ENCODE measurements at places on chromosomes 4 and X.

DNA sequence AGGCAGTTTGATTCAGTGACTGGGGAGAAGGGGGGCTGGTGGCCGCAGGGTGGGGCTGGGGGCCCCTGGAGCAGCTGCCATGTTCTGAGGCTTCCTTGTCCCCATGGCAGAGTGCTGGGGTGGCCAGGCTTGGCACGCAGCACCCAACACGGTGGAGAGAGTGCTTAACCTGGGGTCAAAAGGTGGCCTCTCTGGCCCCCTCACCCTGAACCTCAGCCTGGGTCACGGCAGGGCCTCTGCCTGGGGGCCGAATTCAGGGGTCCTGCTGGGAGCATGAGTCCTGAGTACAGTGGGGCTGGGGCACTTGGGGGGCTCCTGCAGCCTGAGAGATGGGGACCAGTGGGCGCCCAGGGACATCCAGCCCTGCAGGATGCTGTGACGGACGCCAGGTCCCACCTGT, 19.9 kb downstream of the FGFRL1 start:
- DNase-seq = no peak

DNA sequence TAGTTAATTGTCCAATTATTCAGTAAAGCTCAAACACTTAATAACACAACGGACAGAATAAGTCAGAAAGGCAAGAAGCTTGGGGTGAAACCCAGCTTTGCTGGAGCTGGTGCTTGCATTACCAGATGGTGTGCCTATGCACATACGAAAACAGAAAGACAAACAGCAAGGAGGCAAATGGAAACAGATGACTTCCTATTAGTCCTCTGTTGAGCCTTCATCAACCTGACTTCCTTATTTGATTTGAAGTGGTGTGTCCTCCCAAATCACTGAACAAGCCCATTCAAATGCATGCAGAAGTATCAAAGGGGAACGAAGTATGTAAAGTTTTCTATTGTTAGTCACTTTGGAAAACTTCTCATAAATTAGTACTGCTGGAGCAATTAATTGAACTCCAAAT, 166.2 kb downstream of the ATP10D start:
- no peak for DNase-seq

GRCh38 chrX:136497556-136498052, at the start of gene HTATSF1:
HTATSF1 (plus strand) TSS chrX:136497592; CDS start chrX:136497685, 93 bp downstream.
- no peak for DNase-seq

GRCh38 chr4:119540249-119540648, 88.4 kb downstream of the PDE5A start:
- DNase-seq = no peak
